ENCODE measurements at places on chromosomes 3 and 15.

DNA sequence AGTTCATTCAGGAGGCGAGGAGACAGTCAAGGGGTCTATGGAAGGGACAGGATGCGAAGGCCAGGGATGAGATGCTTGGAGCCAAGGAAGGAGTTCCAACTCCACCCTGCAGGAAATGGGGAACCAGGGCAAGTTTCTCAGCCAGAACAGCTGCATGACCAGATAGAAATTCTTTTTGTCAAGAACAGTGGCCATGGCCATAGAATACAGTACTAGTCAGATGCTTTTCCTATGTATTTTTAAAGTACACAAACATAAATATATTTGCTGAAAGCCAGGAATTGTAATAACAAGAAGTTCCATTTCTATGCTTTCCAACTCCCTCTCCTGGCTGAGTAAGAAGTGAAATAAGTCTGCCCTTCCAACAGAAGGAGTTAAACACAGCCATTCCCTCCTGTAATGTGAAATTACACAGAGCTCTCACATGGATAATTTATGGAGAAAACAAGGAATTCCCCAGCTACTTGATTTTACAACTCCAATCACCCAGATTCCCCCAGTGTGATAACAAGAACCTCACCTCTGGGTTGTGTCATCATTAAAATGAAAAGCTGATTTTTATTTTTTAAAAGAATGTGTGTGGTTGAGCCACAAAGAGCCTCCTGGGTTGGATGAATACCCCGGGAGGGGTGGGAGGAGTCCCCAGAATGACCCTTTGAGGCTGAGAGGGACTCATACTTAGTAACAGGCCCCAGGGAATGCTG is 124.6 kb upstream of the ARHGEF3 start:
- no peaks in the 10 kb centered on the region for H3K27me3 ChIP-seq
- H3K4me1 ChIP-seq = peaks cover 95% of the 10 kb centered on the region
- DNase-seq = no peak
- H3K27ac ChIP-seq = no peak overlapping the region

DNA sequence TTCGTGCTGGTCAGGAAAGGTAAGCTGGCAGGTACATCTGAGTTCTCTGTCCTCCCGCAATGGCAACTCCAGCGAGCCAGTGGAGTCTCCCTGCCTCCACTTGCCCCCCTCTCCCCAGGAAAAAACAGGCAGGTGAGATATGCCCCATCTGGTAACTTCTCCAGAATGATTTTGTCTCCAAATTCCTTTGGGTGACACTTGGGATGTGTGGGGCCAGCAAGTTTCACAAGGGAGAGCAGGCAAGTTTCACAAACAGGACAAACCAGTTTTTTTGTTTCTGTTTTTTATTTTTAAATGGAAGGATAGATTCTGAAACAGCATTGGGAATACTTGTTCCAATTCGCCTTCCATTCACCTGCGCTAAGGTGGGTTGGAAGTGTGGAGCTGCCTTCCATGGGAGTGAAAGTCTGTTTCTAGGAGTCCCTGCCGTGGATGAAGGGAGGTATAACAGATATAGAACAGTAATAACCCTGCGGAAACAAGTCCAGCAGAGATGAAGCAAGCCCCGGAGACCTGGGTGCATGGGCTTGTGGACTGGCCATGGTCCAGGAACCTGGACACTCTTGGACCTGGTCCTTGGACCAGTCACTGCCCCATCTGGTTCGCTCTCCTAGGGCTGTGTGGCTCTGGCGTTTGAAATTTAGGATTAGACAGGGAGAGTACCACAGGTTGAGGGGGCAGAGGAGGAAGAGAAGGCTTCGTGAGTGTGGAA is 22.9 kb upstream of the KIF23 start:
- no peak overlapping the region for H3K4me3 ChIP-seq
- H3K36me3 ChIP-seq = no peaks in the 10 kb centered on the region
- peaks cover 26% of the 10 kb centered on the region for H3K27me3 ChIP-seq
- no peak overlapping the region for H3K27ac ChIP-seq

DNA sequence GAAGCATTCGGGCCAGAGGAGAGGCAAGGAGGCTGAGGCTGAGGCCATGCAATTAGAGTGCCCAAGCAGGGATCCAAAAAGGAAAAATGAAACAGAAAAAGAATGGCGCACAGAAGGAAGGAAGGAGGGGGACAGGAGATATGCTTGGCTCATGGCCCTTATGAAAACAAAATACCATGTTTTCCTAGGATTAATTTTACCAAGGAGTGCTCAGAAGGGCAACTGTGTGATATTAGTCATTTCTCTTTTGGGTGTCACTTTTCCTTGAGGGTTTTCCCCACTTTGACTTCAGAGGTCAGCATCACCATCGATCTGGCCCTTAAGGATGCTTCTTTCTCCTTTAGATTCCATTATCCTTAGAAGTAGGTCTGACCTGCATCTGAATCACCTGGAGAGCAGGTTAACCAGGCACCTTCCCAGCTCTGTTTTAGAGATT is 1.4 kb downstream of the PARP14 start:
- peak overlapping the region; percentile 90 for H3K4me3 ChIP-seq
- no peaks in the 10 kb centered on the region for H3K27me3 ChIP-seq
- H3K4me1 ChIP-seq = peaks cover 64% of the 10 kb centered on the region
- H3K27ac ChIP-seq = peak overlapping the region; percentile 99

DNA sequence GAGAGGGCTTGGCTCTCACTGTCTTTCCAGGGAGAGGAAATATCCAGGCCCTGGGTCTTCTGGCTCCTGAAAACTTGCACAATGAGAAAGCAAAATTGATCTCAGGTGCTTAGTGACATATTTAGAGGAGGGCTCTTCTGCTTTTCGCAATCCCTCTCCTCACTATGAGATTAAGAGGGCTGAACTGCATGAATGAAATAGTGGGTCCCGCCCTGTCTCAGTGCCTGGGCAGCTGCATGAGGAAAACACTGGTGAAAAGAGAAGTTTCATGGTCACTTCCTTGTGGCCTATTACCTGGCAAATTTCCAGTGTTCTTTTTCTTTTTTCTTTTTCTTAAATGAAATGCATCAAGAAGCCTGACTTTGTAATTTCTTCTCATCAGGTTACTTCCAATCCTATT is 73.5 kb downstream of the TRAK1 start:
- H3K27me3 ChIP-seq = no peaks in the 10 kb centered on the region
- no peak for DNase-seq
- no peak overlapping the region for H3K4me3 ChIP-seq
- peaks cover 21% of the 10 kb centered on the region for H3K4me1 ChIP-seq

GRCh38 chr3:34483311-34483887 is 685.0 kb downstream of the PDCD6IP start:
- peaks cover 23% of the 10 kb centered on the region for H3K4me1 ChIP-seq
- H3K4me3 ChIP-seq = peak overlapping the region; percentile 41
- no peak overlapping the region for H3K27ac ChIP-seq
- H3K27me3 ChIP-seq = no peaks in the 10 kb centered on the region
- DNase-seq = no peak
- H3K36me3 ChIP-seq = no peaks in the 10 kb centered on the region

DNA sequence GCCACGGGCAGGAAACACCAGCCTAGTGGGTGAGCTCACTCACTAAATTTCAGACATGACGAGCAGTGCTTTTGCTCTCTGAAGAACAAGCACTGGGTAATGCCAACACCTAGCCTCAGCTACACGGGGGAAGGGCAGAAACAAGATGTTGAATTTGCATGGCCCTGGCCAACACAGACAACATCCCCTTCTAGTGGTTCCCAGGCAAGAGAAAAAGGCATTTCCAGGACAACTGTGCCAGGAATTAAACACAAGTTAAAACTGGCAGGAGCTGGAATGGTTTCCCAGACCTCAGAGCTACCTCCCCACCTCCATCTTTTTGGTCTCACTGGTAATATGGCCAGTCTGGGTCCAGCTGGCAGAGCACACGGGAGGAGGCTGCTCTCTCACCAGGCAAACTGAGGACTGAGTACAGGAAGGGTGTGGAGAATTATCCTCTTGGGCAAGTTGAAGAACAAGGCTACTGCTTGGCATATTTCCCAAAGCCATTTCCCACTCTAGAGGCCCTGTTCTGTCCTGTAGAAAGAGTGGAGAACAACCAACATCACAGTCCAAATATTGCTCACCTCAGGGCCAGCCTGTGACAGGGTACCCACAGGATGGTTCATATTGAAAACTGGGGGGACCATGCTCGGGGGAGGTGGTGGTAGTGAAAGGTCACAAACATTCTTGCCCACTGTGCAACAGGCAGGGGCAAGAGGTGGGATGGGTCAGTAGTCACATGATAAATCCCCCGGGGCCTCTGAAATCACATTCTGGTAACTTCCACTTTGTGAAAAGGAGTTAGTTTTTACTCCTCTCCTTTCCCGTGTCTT is 26.5 kb downstream of the TSPAN3 start:
- DNase-seq = no peak
- peaks cover 85% of the 10 kb centered on the region for H3K36me3 ChIP-seq
- no peak overlapping the region for H3K27ac ChIP-seq
- no peaks in the 10 kb centered on the region for H3K27me3 ChIP-seq
- peaks cover 6% of the 10 kb centered on the region for H3K4me1 ChIP-seq

GRCh38 chr3:194042927-194043326 is 93.0 kb upstream of the HES1 start:
- H3K4me3 ChIP-seq = no peak overlapping the region
- peaks cover under 1% of the 10 kb centered on the region for H3K27me3 ChIP-seq
- no peaks in the 10 kb centered on the region for H3K4me1 ChIP-seq
- no peaks in the 10 kb centered on the region for H3K36me3 ChIP-seq
- no peak overlapping the region for H3K27ac ChIP-seq

DNA sequence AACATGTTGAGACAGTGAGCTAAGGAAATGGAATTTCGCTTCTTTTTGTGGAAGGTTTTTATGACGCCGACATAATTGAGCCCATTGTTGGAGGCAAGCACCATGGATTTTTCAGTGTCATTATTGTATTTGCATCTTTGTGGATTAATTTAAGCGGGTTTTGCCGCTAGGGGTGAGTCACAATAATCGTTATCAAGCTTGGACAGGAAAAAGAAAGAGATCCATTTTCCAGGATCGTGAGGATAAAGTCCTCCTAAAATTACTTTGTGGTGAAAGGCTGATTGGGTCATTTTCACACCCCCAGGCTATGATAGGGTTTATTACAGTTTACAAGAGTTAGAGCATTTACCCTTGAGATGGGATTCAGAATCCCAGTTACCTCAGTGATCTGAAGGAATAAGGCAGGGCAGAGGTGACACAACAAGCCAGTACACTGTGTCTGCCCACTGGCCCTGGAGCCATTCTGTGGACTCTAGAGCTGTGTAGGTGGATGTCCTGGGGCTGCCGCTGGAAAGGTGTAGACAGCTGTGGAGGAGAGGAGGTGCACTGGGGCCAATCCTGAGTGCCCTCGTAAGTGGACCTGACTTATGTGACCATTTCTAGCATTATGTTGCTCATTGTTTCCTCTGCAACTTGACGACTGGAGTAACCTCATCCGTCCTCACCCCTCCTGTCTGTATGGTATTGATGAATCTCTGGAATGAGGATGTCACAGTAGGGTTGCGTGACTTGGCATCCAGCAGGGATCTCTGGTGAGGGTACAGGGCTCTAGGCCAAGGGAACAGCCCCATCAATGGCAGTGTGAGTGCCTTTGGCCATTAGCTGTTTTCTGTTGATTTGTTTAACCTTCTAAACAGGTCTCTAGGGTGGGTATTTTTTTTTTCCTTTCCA is 370.1 kb downstream of the LRTM1 start:
- H3K36me3 ChIP-seq = no peaks in the 10 kb centered on the region
- no peaks in the 10 kb centered on the region for H3K4me1 ChIP-seq
- no peak overlapping the region for H3K4me3 ChIP-seq
- H3K27ac ChIP-seq = no peak overlapping the region

DNA sequence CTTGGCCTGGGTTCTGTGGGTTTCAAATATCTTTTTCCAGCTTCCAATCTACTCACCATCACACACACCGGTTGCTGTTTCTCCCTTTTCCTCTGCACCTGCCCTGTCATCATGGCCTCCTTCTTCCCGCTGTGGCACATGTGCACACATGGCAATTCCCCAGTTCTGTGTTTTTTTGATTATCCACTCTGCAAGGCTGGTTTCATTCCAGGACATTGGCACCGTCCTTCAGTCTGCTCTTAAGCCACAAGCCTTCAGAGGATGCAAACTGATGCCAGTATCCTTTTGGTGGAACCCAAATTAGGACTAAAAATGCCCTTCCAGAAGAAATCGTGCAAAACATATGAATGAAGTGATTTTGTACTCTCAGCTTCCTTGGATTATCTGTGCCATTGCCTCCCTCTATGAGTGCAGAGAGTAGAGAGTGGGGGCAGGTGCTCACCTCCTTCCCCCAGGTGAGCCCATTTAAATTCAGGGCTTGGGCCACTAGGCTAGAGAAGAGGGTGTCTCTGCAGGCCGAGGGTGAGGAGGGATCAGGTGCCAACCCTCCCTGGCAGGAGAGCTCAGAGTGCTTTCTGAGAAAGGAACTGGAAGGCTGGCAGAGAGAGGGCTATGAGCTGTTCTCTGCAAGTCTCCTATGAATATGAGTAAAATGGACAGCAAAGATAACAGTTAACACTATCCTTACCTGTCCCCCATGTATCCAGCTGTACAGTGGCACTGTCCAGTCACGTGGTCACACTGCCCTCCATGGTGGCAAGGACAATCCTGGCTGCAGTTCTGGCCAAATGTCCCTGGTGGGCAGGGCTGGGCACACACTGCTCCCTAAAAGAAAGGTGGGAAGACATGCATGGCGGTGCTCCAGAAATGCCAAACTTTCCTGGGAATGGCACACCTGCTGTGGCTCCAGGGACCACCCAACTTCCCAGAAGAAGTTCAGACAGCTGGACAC is 100.8 kb downstream of the RAB11A start:
- H3K4me1 ChIP-seq = no peaks in the 10 kb centered on the region
- no peaks in the 10 kb centered on the region for H3K36me3 ChIP-seq
- DNase-seq = no peak
- no peak overlapping the region for H3K4me3 ChIP-seq
